ACHN (cell line): ENCODE measurements at places on chromosomes 4 and X.

DNA sequence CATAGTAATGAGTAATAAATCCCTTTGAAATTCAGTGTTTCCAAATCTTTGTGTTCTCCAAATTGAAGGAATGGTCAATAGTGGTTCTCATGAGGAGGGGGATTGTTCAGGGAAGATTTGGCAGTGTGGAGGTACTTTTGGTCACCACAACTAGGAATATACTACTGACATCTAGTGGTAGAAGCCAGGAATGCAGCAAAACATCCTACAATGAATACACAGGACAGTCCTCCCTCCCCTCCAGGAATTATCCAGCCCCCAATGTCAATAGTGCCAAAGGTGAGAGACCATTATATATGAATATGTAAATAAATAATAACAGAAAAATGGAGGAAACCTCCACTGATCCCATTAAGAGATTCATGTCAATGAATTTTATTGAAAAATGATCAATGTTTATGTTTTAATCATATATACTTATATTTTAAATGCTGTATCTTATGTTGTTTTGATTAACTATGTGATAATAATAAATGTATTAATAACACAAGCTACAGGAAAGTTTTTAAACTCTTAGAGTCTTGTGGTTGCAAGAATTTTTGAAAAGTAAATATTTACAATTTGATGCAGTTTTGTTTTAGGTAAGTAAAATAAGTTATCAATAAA lies 14.4 kb upstream of the FAM9A start:
- peak; percentile 50 for DNase-seq

- DNase-seq = no peak
Observed at GRCh38 chr4:93317561-93317960, 511.0 kb upstream of the ATOH1 start.

DNA sequence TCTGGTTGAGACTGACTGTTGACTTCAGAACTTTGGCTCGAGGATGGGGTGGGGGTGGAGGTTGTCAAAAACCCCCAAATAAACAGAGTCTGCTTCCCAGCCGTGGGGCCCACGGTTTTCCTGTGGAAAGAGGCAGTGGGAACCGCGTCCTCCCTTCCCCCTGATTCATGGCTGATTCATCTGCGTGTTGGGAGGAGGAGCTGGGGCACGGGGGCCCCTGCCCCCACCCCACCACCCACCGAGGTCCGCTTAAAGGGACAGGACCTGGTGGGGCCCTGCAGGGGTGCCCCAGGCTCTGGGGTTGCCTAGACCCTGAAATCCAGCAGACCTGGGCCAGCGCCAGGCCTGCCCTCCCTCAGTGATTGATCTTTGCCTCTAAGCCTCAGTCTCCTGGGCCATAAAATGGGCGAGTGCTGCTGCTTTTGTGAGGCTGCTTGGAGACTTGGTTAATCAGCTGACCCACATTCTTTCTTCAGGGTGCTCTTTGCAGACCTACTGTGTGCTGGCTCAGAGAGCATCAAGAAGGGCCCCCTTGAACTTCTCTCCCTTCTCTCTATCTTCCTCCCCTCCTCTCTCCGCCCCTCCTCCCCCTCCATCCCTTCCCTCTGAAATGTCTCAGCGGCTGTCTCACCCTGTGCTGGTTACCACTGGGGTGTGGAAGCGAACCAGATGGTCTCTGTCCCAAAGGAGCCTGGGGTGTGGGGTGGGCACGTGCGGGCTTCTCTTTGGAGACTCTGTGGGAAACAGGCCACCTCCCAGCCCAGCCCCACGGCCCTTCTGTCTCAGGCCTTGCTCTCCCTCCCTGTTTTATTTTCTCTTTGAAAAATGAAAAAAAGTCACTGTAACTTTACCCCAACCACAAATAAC lies 9.1 kb downstream of the HTRA3 start:
- DNase-seq = peak; percentile 20

GRCh38 chrX:21845096-21845495 lies 5.7 kb downstream of the MBTPS2 start:
- DNase-seq = no peak
